CD4-positive, alpha-beta T cell treated with Interleukin-12 subunit alpha and Interleukin-12 subunit beta, for 1 hour (primary cell): ENCODE measurements at places on chromosomes 2 and 18.

DNA sequence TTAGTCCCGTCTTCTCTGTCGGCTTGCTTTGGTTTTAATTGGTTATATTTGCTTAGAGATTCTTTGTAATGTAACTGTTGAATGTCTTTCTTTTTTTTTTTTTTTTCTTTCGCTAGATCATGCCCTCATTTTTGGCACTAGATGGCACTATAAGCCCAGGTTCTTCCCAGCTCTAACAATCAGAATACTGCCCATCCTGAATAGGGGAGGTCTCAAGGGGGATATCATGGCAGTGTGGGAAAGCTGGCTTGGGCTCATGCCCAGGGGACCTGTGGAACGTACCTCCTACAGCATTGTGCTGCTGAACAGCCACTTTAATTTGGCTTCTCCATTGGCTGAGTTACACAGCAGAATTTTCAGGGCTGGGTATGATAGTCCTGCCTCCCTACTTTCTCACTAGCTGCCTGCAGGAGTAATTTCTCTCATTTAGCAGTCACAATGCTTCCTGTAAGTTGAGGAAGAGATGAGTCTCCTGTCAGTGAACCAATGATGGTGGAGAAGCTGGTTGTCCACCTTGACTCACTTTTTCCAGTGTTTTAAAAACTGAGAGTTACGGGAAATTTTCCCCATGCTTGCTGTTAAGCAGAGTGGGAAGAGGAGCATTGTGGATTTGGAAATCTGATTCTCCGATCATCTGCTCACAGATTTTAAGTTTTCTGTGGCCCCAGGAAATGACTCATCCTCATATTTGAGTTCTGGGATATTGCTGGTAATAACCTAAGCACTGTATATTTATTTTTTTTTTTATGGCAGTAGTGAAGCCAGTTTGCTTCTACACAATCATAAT, 47.2 kb downstream of the RAD51AP2 start:
- no peak for DNase-seq

- peak; percentile 48 for DNase-seq
Measured at GRCh38 chr2:181124497-181124896, 144.1 kb downstream of the UBE2E3 start.

DNA sequence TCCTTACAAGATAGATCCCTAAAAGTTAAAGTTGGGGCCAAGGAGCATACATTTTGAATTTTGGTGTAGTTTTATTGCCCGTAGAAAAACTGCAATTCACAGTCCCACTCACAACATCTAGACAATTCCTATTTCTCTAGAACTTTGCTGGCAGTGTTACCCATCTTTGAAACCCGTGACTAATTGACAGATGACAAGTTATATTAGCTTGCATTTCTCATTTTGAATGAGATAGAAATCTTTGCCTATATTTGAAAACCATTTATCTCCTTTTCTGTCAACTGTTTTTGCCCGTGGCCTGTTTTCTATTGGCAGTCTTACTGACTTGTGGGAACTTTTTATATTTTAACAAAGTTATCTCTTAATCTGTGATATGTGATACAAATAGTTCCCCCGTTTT, 50.0 kb downstream of the OXER1 start:
- no peak for DNase-seq

DNA sequence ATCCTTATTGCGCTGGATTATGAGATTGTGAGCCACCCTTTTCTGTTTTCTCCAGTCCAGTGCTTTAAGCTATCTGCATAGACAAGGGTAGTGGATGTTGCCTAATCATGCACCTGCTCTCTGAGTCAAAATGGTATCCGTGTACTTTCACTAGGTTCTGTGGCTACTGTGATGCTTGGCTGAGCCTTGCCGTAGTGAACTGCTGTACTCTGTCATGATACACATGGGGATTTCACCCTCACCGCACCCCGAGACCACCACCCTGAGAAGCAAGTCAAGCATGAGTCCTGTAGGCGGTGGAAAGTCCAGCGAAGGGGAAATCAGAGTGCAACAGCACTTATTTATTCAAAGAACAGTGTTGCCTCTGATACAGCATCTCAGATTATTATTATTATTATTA, 55.0 kb downstream of the ARHGAP25 start:
- DNase-seq: peak; percentile 29

DNA sequence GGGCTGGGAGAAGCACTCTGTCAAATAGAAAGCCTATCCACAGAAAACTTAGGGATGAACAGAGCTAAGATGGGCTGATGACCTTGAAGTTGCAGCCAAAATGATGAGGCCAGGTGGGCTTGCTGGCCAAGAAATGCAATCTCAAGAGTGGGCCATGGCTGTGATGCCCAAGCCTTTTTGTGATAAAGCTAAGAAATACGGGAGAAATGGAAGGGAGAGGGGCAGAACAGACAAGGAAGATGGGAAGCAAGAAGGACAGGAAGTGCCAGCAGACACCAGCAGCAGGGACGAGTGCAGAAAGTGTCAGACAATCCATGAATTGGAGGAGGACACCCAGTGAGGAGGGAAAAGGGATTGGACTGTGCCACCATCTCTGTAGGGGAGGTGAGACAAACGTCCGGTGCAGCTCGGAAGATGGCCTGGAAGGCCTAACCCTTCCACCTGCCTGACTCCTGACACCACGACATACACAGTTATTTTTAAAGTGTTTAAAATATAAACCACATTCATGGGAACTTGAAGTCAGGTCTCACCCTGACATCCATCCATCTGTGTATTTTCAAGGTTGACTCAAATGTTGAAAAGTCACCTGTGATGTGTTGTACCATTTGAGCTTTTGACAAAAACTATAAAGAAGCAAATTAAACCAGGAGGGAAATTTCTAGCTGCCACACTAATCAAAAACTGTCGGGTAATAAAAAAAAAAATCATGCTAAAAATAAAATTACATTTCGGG, 105.5 kb downstream of the BCL2 start:
- no peak for DNase-seq
